Stimulated activated CD4-positive, alpha-beta T cell treated with anti-CD3 and anti-CD28 coated beads, Interleukin-12 subunit alpha, Interleukin-12 subunit beta, amount 100 ng/mL, for 24 hours (primary cell): ENCODE measurements at places on chromosomes 7 and 10.

DNA sequence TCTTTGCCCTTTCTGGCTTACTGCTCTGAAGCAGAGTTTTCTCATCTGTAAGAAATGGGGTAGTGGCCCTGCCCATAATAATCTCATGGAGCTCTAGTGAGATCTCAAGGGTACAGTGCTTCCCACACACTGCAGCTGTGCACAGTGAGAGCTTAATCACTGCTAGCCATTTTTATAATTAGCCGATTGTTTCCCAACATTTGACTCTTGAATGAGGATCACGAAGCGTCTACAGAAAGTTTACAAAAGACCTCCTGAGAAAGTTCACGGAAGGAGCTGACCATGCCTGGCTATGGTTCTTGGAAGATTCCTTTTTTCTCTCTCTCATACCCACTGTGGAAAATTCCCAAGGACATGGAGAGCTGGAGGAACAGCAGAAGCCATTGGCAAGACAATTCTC, 70.4 kb downstream of the FAM171A1 start:
- DNase-seq = no peak

- DNase-seq = no peak
Measured at GRCh38 chr10:91197127-91197526, 23.3 kb upstream of the PCGF5 start.

GRCh38 chr10:128759174-128759573, 633.0 kb upstream of the MKI67 start:
- no peak for DNase-seq

DNA sequence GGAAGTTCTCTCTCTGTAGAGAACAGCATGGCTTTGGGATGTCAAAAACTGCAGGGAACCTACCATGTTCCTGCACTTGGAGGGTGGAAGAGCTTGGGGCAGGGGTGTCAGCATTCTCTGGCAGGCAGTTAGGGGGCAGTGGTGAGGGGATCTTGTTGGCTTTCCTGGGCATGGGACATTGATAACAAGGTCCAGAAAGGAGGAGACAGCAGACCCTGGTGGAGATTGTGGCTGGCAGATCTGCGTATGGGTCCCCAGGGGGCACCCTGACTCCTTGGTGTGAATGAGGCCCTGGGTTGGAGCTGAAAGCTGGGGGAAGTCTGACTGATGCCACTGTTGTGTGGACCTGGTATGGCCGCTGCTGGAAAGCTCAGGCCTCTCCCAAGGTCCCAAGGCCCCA, 22.9 kb upstream of the CAMK2B start:
- DNase-seq = no peak

DNA sequence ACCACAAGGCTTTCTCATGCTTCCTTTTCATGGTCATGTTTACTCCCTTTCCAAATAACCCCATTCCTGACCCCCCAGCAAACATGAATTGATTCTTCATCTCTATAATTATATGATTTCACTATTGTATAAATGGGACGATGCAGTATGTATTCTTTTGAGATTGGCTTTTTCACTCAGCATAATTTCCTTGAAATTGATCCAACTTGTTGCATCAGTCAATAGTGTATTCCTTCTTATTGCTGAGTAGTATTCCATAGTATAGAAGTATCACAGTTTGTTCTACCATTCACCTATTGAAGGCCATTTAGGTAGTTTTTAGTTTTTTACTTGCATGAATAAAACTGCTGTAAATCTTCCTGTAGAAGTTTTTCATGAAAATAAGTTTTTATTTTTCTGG, 264.7 kb downstream of the BAMBI start:
- no peak for DNase-seq

GRCh38 chr10:96456296-96456840, 57.4 kb downstream of the TLL2 start:
- DNase-seq = no peak

DNA sequence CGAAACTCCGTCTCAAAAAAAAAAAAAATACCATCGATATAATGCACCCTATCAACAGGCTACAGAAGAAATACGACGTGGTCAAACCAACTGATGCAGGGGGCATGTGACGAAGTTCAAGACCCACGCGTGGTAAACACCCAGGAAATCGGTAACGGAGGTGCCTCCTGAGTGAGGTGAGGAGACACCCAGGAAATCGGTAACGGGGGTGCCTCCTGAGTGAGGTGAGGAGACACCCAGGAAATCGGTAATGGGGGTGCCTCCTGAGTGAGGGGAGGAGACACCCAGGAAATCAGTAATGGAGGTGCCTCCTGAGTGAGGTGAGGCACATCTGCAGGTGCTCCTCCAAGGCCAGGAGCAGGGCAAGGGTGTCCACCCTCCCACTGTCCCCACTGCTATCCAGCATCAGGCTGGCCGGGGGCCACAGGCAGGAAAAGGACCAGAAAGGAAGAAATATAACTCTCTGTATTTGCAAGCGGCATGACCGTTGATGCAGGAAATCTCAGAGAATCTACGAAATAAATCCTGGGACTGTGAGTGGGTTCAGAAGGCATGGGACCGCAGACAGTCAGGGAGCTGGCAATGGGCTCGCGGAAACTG, 10.7 kb upstream of the GPR146 start:
- no peak for DNase-seq

DNA sequence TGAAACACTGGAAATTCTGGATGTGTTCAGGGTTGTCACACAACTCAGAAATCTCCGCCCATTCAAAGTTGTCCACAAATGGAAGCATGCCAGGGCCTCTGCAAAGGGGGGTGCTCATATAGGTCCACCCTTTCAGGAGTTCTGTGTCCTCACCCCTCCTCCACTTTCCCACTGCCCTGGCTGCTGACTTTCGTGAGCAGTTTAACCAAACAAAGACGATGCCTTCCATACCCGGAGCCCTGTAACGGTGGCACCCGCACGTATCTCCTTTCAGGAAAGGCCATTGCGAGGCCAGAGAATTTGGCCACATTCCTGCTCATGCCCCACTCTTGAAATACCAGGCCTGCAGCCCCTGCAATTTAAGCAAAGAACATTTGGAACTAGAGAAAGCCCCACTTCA, 1.4 kb downstream of the CPXM2 start:
- DNase-seq = no peak

- DNase-seq = no peak
Measured at GRCh38 chr10:20100171-20100570, 283.9 kb downstream of the PLXDC2 start.

DNA sequence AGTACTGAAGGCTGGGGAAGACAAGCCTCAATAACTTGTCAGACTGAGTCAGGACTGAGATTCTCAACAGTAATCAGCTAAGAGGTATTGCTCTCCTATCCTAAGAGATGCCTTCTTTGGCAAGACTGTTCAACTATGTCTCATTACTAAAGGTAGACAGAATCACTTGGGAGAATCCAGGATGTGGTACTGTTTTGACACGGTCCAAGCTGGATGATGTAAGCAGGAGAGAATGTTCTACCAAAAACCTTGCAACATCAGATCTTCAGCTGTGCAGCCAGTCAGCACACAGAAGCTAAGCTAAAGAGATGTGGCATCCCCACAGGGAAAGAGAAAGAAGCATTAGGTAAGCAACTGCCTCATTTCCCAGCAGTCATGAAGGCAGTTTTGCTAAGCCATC, 391.4 kb downstream of the NRG3 start:
- no peak for DNase-seq
